Activated T-cell treated with anti-CD3 and anti-CD28 coated beads for 24 hours (primary cell): ENCODE measurements at places on chromosomes 2 and 18.

DNA sequence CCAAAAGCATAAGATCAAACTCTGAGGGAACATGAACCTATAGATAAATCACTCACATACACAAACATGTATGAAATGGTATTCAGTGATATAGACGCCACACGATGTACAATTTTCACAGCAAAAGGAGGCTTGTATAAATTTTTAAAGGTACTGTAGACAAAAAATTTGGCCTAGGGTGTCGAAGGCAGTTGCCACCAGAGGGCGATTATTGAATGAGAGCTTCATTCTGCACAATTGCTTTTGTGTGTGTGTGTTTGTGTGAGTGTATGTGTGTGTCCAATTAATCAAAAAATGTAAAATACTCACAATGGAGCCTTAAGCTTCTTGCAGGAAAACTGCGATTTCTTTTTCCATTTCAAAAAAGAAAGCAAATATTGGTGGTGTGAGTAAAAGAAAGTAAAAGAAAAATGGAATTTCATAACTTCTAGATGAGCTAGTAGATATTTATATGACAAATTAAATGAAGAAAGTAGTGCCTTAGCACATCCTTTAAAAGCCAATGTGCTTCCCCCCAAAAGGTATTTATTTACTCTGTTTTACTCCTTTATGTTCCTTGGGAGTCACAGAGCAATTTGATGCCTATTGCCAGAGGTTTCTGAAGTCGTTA is 800.1 kb downstream of the SATB2 start:
- no peak for DNase-seq

- no peak for DNase-seq
Observed at GRCh38 chr2:209125291-209125690, 298.6 kb upstream of the MAP2 start.

DNA sequence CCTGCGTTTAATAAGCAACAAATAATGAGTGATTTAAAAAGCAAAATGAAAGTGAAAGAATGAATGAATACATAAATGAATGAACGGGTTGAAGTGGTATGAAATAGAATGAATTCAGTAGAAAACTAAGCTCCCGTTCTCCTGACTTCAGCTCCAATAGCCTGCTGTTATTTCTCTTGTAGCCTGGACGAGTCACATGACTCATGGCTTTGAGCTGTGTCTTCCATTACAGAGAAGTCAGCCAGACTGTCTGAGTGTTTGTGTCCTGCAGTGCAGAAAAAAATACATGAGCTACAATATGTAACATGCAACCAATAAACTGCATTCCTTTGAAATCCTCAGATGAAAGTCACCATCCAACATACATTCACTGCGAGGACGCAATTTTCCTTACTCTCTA is 21.2 kb downstream of the SCG2 start:
- no peak for DNase-seq

GRCh38 chr2:38153476-38154135 is 77.7 kb upstream of the CYP1B1 start:
- DNase-seq: no peak
